ENCODE measurements at places on chromosomes 16 and 17.

DNA sequence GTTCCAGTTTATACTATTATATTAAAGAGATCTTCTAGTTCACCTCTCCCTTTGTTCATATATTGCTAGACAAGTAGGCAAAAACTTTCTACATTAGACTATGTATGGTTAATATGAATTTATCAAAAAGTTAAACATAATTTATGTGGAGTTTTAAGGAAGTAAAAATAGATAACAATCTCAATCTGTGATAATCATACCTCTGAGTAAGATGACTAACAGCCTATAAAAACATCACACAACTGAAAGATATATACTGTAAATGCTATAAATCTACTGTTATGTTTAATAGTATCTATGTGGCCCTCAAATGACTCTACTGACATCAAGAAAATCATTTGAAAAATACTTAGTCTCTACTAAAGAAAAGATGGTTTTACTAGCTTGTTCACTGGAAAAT is 37.1 kb downstream of the AP1G1 start:
- no peak for DNase-seq

- DNase-seq = no peak
These were observed 83.9 kb downstream of the YPEL2 start for GRCh38 chr17:59415397-59415796.

DNA sequence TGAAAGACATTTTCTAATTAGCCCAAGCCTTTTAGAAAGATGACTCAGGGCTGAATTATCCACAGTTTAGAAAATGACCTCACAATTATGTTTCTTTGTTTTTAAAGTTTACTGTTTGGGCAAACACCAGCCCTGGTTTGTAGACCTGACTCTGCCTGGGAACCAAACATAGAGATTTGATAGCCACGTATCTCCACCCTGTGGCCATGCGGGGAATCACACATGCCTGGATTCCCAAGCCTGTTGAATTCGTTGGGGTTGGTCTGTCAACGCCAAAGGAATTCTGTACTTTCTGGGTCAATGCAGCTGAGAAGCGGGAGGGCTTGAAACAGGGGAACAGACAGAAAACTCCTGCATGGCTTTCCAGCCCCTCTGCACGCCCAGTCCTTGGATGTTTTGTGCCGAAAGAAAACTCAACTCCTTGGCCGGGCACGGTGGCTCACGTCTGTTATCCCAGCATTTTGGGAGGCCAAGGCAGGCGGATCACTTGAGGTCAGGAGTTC is 26.9 kb downstream of the CD300A start:
- DNase-seq = peak; percentile 94

GRCh38 chr16:35425270-35425669 is 1965.9 kb downstream of the TP53TG3F start:
- DNase-seq = no peak

DNA sequence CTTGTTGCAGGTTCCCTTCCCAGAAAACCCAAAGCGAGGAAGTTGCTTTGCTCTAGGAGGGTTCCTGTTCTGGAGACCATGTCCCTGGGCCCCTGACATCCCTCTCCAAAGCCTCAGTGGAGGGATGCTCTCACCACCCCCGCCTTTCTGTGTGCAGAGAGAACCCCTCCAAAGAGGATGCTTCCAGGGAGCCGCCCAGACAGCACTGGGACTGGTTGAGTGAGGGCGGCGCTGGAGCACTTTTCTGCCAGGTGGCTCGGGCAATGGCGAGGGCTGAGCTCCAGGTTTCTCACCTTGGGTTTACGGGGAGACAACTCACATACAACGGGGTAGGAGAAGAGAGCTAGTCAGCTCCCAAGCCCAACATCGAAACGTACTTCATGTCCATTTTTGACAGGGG is 7.3 kb downstream of the EMC6 start:
- no peak for DNase-seq

DNA sequence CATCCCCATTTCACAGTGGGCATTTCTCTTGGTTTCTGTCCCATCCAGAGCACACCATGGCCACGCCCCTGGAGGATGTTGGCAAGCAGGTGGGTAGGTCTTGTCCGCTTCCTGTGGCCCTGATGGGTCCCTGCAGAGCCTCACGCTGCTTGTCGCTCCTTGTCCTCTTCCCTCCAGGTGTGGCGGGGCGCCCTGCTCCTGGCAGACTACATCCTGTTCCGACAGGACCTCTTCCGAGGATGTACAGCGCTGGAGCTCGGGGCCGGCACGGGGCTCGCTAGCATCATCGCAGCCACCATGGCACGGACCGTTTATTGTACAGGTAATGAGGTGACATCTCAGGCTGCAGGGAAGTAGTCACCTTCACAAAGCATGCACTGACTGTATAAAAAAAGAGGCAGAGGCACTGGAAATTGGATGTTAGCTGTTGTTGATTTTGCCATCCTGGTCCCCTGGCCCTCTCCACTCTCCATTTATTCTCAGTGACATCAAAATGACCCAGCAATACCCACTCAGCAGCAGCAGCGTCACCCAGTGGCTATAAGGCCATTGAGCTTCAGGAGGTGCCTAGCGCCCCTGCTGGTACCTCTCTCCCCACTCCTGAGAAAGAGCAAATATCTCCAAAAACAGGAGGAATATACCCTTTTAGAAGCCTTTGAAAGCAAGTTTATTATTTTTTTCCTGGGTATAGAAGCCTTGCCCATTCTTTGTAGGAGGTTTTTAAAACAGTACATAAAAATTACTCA is 13.7 kb downstream of the METTL22 start:
- peak; percentile 87 for DNase-seq

DNA sequence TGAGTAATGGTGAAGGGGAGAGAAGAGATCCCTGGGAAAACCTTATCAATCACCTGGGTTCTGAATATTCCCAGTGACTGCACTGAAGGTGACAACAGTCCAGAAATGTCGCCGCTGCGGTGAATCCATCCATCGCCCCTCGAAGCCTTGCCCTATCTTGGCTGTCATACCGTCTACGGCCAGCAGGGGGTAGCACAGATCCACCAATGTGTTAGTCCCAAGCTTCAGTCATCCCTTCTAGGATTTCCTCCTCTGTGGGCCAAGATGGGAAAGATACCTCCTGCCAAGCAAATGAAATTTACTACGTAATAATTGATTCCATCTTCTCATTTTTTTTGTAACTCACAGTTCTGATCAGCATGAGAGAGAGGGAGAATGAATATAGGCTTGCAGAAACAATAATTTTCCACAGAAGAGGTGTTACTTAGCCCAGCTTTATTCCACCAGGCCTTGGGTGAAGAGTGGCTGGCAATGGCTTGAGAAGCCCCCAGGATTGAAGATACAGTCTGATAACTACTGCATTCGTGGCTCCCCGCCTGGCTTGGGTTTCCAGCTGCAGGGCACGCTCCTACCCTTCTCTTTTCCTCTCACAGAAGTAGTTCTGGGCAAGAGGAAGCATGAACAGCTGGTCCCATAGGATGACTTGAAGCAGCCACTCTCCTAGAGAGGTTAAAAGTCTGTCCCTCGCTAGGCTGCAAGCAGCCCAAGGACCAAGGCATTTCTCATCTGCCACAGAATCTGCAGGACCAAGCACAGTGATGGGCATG is 2.6 kb upstream of the FMNL1 start:
- DNase-seq = peak; percentile 89

GRCh38 chr17:68375566-68375965 is 81.7 kb downstream of the WIPI1 start:
- DNase-seq = no peak
